ENCODE measurements at places on chromosomes 2 and 18.

- DNase-seq: no peak
Observed at GRCh38 chr2:62339413-62339812, 143.5 kb downstream of the B3GNT2 start.

DNA sequence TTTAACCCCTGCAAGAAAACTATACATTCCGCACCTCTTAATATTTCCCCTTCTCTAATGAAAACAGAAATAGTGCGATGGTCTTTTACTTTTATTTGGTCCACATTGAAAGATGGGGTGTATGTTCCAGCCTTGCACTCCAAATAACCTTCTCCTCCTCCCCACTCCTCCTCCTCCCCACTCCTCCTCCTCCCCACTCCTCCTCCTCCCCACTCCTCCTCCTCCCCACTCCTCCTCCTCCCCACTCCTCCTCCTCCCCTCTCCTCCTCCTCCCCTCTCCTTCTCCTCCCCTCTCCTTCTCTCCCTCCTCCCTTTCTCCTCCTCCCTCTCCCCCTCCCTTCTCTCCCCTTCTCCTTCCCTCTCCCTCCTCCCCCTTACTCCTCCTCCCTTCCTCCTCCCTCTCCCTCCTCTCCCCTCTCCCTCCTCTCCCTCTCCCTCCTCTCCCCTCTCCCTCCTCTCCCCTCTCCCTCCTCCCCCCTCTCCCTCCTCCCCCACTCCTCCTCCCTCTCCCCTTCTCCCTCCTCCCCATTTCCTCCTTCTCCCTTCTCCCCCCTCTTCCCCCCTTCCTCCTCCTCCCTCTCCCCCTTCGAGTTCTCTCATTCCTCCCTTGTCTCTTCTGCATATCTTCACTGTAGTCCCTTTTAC, 70.4 kb downstream of the ZNF532 start:
- no peak for DNase-seq

- DNase-seq: peak; percentile 35
Observed at GRCh38 chr2:96773922-96774321, 13.2 kb downstream of the CNNM4 start.

DNA sequence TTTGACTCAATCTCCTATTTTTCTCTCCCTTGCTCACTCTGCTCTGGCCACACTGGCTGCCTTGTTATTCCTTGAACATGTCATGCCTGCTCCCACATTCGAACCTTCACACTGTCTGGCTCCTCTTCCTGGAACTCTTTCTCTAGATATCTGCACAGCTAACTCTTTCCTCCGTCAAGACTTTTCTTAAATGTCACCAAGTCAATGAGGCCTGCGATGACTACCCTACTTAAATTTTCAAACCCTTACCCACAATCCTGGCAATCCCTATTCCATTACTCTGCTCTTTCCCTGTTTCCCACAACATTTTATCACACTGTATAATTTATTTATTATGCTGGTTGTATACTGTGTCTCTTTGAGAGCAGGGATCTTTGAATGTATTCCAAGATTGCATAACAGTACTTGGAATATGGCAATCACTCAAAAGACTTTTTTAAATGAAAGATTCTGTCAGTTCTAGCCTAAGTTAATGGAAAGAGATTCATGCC, 206.2 kb downstream of the SRBD1 start:
- no peak for DNase-seq

DNA sequence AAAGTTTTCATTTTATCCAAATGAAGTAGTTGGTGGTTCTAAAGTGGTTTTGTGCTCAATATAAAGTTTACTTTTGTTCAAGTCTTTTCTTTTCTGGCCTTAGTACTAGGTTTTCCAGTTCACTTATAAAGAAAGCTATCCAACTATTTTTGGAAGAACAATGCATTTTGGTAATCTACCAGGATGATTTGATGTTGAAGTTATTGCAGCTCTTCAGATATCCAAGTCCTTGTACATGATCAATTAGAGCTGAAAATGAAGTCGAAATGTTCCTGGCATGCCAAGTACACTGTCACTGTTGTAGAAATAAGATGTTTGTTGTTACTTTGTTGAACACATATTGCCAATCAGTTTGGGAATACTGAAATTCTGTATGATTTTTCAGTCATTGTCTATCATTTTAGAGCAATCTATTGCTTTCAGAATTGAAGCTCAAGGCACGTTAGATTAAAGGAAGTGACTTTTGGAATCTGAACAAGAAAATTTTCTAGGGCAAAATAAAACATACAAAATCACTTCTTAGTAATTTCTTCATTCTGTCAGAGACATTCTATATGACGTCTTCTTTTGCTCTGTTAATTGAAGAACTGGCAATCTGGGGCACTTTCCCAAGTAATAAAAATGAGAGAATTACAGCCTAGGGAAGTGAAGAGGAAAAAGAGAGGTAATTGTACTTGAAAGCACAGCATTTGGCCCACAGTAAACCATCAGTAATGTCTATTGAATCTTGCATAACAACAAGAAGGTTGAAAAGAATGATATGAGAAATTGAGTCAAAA, 232.3 kb downstream of the MREG start:
- DNase-seq: no peak

- DNase-seq: no peak
Observed at GRCh38 chr2:70778676-70779075, 10.7 kb upstream of the ADD2 start.

GRCh38 chr2:159615367-159616285, 722 bp downstream of the BAZ2B start:
- peak; percentile 14 for DNase-seq

DNA sequence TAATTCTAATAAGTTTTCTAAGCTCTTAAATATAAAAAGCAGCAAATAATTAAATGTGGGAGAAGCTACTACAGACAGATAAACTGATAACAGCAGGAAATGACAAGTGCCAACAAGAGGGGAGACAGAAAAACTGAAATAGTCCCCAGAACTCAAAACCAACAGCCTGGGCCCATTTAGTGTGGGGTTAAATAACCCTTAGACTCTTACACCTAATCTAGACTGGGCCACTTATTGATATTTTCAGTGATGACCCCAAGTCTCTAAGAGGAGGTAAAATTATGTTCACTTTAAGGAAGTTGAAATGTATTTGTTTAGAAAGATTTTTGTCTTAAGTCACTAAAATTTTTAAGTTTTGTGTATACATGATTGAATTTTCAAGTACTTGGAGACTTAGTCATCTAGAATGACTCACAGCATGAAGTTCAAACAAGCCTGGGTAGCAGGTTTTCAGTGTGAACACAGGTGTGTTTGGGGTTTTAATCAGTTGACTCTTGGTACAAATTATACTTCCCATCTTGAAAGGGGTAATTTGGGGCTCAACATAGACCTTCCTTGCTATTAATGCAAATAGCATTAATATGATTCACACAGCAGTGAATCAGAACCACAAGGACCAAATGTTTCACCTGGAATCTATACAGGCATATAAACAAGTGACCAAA, 54.9 kb upstream of the MYO3B start:
- no peak for DNase-seq
